ENCODE measurements at places on chromosomes 16 and 17.
A peak's percentile ranks its signal among the peaks of the same experiment; 100 is the strongest.

DNA sequence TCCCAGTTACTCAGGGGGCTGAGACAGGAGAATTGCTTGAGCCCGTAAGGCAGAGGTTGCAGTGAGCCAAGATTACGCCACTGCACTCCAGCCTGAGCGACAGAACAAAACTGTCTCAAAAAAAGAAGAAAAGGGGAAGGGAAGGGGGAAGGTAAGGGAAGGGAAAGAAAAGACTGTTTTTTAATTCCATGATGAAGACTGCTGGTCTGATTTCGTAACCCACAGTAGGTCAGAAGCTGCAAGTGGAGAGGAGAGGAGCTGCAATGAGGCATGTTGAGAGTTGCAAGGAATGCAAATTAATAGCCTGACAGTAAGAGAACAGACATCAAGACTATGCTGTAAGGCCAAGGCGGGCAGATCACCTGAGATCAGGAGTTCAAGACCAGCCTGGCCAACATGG is 33.3 kb downstream of the HELZ start:
- no peak for DNase-seq

- DNase-seq = no peak
Observed at GRCh38 chr17:83012200-83012785, 67.1 kb upstream of the METRNL start.

- DNase-seq = peak; percentile 22
Observed at GRCh38 chr16:70770626-70771552, 30.1 kb downstream of the VAC14 start.

DNA sequence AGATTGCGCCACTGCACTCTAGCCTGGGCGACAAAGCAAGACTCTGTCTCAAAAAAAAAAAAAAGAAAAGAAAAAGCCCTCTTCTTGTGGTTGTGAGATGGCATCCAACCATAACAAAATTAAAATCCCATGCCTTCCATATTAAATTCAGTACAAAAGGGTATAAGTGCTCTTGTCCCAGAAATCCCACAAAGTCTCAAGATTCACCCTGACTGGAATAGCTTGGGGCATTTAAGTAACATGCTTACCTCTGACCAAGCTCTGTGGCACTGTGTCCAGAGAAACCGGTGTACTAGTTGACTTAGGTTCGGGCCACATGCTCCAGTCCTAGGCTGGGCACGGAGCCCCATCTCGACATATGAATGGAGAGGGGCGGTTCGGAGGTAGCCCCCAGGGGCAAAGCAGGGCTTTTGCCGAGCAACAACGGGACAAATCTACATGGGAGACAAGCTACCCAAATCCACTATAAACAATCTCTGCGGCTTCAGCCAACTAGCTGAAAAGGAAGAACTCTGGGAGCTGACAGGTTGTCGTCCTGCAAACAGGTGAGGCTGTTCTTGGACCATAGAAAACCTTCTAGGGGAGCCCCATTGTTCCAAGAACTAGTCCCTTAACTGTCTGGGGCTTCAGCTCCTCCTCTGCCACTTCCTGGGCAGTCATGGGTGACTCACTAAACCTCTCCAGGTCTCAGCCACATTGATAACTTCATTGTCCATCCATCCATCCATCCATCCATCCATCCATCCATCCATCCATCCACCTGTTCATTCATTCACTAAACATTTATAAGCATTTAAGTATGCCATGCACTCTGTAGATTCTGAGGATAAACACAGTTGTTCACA is 10.3 kb upstream of the IL4R start:
- no peak for DNase-seq

DNA sequence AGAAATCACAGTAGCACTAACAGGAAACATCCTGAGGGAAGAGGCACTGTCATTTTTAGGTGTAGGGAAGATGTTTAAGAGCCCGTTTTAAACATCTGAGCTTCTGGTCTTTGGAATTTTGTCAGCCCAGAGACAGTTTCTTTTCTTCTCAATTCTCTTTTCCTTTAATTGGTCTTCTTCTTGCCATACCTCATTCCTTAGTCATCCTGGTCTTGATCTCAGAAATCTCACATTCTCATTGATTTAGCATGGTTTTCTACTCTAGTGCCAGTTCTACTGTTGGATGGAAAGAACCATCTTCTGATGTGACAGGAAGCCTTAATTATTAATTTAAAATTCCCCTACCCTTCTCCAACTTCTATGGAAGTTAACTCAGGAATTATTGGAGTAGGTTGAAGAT is 25.4 kb downstream of the BMERB1 start:
- DNase-seq = no peak

- DNase-seq = no peak
Observed at GRCh38 chr16:85899444-85899843, 482 bp downstream of the IRF8 start.

DNA sequence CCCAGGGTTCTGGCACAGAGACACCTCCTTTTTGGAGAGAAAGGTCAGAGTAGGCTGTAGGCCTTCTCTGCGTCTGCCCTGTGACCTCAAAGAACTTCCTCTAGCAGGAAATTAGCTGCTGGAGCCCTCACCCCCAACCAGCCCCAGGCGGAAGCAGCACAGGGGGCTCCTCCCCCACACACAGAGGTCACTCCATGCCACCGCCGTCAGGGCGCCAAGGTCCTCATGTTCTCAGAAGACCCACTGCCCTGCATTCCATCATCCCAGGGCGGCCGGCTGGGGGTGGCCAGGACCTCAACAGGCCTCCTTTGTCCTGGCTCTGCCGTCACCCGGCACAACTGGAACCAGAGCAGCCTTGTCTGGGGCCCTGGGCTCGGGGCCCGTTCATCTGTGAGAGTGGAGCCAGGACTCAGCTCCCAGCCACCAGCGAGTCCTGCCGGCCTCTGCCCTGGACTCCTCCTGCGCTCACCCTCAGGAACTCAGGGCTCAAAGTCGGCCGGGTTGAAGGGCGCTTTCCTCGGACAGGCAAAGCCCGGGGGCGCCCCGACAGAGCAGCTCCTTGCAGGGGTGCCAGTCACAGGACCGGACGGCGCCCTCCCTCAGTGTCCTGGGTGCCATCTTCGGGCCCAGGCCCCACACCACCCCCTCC is 1.2 kb downstream of the TMC6 start:
- DNase-seq = no peak

DNA sequence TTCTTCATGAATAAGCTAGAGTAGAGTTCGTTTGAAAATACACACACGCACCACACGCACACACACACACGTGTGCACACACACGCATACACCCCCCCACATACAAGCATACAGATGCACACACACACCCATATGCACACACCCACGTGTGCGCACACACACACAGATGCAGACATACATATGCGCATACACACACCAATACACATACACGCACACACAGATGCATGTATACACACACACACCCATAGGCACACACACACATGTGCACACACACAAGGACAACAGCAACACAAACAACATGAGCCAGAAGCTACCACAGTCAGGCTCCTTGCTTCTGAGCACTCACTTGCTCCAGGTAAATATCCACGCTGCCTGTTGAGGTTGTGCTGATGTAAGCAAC is 5.1 kb downstream of the IFT140 start:
- no peak for DNase-seq

- no peak for DNase-seq
Observed at GRCh38 chr17:4569591-4569990, 9.2 kb upstream of the GGT6 start.

DNA sequence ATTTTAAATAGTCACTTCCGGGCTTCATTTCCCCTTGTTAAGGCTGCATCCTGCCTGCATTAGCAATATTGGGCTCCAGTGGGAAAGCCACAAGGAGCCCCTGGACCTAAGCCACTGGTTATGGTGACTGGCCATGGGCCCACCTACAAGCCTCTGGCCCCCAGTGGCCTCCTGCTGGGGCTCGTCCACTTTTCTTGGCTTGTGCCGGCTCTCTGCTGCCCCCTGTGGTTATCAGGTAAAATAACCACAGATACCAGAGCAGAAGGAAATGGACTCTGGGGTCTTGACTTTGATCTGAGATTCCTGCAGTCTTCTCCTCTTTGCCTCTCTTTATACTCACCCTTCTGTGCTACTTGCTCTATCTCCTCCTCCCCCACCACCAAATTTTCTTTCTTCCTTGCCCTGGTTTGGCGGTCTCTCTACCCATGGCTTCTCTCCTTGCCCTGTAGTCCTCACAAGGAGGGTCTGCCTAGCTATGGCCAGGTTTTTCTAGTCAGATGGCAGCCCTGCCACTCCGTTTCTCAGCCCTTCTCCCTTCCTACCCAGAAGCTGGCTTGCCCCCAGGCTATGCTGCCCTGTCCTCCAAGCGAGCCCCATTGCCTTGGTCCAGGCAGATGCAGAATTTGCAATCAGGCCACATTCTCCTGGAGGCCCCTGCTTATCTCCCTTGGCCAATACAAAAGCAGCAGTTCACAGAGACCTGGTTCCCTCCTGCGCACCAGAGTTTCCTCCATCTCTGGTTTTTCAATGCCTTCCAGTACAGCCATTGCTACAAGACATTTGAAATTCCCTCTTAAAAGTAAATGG is 82.9 kb upstream of the RCVRN start:
- no peak for DNase-seq

GRCh38 chr17:31789707-31790505 is 69.1 kb downstream of the COPRS start:
- no peak for DNase-seq

DNA sequence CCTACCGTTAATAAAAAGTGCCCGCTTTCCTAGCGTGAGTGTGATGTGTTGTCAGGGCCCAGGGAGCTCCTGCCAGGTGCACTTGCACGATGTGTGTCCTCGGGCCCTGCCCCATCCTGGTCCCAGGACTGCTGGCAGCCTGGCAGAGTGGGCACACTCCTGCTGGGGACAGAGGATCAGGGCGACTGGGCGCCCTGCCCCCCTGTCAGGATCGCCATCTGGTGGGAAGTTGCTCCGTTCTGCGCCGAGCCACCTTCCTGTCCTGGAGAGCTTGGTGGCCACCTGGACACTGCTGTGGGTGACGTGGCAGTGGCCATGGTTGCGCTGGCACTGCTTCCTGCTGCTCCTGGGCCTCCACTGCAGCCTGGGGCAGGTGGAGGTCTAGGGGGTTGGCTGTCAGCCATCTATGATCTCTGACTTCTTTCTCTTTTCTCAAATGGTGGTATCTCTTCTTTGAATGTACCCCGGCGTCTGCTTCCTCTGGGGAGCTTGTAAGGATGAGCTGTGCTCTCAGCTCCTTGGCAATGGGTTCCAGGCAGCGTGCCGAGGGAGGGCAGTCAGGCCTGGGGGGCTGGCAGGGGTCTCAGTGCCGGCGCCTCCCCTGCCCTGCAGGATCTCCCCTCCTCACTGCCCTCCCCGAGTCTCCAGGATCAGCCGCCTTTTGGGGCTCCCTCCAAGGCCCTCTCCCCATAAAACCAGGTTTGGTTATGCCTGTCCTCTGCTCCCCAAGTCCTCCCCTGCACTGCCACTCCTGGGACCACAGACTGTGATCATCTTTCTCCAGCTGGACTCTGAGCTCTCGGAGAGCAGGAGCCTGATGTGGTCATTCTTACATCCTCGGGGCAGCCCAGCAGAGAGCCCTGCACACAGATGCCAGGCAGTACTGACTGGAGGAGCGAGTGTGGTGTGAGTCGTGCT is 76.9 kb downstream of the AMFR start:
- no peak for DNase-seq

DNA sequence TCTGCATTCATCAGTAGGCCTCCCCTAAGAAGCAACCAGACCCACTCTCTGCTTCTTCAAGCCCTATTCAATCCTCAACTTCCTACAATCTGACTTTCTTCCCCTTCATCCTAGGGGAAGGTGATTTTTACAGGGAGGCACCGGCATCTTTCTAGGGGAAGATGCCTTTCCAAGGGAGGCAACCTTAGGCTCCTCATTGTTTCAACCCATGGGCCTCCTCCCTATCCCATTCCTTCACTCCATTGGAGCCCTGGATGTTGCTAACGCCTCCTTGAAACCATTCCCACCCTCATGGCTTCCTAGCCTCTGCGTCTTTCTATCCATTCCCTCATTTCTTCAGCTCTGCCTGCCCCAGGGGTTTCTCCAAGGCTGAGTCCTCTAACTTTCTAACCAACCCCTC is 2.7 kb upstream of the CUEDC1 start:
- no peak for DNase-seq

DNA sequence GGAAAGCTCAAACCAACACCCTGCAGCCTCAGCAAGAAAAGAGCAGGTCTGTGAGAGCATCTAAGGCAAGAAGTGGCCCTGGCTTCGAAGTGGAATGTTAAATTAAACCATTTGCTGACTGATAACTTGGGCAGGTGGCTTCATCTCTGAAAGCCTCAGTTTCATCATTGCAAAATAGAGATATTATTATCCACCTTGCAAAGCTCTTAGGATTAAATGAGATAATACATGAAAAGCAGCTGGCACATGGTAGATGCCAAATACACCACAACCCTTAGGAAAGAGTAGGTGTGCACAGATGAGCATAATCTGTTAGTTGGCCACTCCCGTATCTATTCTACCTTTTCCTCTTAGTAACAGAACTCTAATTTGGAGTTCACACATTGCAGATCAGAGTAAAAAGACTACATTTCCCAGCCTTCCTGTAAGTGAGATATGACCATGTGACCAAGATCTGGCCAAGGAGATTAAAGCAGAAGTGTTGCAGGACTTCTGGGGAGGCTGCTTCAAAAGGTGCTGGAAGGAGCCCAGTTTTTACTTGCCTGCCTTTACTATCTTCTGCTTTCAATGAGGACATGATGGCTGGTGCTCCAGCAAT is 288.7 kb downstream of the SOX9 start:
- no peak for DNase-seq
